Hematopoietic multipotent progenitor cell treated with erythropoietin and hydrocortisone succinate and interleukin-3 and kit ligand, for 4 days (in vitro differentiated cells): ENCODE measurements at places on chromosomes 1 and 21.
A peak's percentile ranks its signal among the peaks of the same experiment; 100 is the strongest.

GRCh38 chr21:32392299-32392879, 423 bp downstream of the URB1 start:
- peak; percentile 56 for DNase-seq

DNA sequence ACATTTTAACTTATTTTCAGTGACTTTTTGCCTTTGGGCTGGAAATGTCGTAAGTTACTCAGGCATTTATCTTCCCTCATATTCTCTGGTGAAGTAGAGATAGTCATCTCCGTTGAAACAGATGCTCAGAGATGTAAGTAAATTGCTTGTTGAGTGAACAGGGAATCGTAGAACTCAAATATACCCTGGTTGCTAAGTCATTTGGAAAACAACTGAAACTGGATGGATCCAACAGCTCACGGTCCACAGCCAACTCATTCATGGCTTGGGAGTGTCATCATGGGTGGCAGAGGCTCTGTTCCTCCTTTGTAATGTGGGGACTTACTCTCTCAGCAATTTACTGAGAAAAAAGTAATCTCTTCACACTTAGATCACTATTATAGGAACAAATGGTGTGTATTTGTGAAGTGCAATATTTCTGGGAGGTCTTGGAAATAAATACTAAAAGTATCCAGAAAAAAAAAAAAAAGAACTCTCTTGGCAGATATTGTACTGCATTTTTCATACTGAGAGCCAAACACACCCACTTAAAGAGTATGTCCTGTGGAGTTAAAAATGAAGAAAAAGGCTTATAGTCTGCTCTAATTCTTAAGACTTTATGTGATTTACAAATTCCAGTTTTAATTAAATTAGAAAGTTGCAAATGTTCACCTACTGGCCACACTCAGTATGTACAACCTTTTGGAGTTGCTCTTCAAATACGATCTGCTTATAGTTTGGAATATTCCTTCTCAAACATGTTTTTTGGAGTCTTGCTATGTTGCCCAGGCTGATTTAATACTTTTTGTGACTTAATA, 107.4 kb downstream of the LEPR start:
- peak; percentile 48 for DNase-seq

GRCh38 chr1:115679141-115679611, 37.4 kb downstream of the VANGL1 start:
- no peak for DNase-seq

- peak; percentile 23 for DNase-seq
These were observed 27.8 kb upstream of the ZNF281 start for GRCh38 chr1:200437556-200438203.

DNA sequence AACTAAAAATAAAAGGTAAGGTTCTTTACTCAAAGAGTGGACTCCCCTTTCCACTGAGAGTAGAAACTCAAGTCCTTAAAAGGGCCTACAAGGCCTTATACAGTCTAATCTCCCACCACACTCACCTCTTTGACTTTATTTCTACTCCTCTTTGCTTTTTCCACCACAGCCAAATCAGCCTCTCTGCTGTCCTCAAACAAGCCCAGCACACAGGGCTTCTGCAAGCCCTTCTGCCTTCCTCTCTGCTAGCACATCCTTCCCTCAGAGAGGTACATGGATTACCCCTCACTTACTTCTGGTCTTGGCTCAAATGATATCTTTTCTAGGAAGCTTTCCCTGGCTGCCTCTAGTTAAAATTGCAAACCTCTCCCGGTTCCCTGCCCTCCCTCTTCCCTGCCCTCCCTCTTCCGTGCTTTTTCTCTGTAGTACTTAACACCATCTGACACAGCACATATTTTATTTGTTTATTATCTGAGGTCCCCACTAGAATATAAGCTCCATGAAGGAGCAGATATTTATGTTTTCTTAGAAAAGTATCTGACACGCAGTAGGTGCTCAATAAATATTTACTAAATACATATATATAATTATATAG, 1.7 kb downstream of the LYST start:
- DNase-seq = no peak

GRCh38 chr1:5111581-5111980, 457.2 kb downstream of the AJAP1 start:
- no peak for DNase-seq

DNA sequence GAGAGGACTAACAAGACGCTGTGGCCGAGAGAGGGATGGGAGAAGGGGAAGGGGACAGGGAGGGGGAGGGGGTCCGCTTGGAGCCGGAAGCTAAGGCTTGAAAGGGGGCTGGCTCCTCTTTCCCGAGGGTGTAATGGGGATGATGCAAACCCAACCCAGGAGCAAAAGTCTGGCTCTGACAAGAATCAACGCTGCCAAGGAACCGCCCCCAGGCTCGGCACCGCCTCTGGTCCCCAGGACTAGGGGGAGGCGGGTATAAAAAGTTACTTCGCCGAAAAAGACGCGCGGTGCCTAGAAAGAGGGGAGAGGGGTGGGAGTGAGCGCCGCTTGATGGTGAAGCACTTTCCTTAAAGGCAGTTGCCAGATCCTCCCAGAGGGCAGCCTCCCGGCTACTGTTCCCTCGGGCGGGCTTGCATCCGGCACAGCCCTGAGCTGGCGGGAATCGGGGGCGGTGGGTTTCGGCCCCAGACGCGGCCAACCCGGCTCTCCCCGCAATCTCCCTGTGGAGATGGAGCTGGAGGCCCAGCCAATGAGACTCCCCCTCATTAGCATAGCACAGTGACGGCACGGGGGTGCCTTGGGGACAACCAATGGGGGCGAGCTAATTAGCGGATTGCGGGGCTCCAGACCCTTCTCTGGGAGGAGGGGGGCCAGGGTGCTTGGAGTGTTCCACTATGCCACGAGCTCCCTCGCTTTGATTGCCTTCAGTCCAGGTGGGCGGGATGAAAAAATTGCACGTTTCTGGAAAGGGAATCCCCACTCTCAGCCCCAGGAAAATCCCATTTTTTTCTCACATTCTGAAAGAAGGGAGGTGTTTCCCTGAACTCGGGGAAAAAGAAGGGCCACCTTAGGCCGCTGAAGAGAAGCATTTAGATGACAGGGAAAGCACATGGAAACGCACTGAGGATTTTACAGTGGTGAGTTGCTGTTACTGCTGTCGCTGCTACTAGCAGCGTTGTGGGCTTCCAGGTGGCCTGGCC, at the start of gene KCNT2:
KCNT2 (minus strand) TSS at position 51 of the 980 bp plus-strand sequence. CDS start 131 bp downstream, outside the sequence.
- DNase-seq = peak; percentile 58

DNA sequence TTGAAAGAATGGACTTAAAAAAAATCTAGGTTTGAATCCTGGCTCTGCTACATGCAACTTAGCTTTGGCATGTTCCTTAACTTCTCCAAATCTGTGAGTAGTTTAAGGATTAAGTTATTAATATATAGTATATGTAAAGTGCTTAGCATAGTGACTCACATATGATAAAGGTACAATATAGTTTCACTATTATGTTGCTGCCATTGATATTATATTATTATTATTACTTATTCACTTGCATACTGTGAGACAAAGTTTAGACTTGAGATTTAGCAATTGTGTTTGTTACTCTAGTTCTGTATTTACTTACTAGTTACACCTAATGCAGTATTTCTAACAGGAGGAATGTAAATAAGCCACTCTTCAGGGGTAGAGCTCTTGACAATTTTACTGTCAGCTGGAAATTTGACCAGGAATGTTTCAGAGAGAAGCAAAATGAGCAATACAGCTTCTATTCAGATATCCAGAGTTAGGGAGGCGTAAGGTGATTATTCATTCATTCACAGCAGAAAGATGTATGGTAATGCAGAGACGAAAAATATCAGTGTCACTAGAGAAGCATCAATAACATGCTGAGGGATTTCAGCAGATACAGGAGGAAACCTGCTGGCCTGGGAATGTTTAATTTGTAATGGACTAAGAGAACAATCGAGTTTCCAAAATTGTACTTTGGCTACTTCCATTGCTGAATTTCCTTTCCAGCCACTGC, 25.5 kb downstream of the RGS7 start:
- no peak for DNase-seq

DNA sequence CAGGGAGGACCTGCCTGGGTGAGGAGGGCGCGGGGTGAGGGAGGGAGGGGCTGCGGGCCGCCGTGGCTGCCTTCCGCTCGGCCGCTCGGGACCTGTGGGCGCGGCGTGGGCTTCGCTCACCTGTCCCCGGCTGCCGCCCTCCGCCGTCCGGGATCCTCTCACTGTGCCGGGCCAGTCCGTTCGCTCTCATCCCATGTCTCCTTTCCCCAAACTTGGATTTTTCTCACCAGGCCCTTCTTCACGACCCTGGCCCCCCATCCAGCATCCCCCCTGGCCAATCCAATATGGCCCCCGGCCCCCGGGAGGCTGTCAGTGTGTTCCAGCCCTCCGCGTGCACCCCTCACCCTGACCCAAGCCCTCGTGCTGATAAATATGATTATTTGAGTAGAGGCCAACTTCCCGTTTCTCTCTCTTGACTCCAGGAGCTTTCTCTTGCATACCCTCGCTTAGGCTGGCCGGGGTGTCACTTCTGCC, 362 bp downstream of the ZBTB48 start:
- DNase-seq = peak; percentile 79

DNA sequence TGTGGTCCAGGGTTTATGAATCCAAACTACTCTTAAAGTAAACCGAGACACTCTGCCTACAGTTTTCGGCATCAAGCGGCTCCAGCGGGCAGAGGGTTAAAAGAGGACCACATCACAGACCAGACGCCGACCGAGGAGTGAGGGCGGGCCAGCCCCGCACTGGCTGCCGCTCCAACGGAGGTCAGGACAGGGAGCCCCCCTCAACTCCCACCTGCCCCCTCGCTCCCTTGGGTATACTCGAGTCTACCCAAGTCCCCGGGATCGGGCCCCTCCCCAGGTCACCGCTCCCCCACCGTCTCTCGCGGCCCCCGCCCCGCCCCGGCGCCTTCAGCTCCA, 312 bp downstream of the ARNT start:
- DNase-seq = peak; percentile 76

GRCh38 chr21:38917043-38917774, 111.5 kb downstream of the ETS2 start:
- no peak for DNase-seq

DNA sequence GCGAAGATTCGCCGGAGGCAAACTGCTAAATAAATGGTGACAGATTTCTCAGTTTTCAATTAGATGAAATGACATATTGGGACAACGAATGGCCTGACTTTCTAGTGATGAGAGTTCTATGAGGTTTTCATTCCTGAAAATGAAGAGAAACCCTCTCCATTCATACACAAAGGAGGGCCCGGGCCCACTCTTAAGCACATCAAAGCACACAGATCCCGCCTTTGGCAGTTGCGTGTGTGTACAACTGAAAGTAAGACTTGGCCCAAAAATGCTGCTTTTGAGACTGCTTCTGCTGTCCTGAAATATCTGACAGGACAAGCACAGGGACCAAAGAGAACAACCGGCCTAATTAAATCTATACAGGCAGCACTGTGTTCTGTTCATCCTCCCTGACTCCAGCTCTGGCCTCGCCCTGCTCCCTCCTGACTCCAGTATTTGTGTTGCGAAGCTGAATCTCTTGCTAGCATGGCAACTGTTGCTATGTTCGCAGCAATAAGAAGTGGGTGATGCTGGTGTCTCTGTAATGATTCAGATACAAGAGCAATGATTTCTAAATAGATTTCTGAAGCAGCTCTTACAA, 7.4 kb downstream of the LRRC53 start:
- DNase-seq = no peak

- DNase-seq = no peak
These were observed 15.8 kb upstream of the RNF223 start for GRCh38 chr1:1089731-1090423.

- no peak for DNase-seq
These were observed 151.1 kb downstream of the LYPLAL1 start for GRCh38 chr1:219324629-219325367.

DNA sequence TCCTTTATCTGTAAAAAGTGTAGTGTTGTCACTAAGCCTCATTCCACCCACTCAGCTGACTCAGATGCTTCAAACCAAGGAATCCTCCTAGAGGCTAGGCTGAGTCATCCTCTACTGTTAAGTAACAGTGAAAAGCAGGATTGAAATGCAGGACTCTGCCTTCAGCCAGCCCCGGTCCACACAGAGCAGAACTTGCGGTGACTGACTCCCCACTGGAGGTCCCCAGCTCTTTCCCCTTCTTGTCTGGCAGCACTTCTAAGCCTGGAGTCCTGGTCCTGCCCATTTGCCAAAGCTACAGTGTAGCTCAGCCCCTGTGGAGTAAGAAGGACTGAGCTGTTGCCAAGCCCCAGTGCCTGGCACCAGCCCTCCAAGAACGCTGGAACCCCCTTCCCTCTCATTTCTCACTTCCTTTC, 1.7 kb downstream of the RAB7B start:
- peak; percentile 72 for DNase-seq

DNA sequence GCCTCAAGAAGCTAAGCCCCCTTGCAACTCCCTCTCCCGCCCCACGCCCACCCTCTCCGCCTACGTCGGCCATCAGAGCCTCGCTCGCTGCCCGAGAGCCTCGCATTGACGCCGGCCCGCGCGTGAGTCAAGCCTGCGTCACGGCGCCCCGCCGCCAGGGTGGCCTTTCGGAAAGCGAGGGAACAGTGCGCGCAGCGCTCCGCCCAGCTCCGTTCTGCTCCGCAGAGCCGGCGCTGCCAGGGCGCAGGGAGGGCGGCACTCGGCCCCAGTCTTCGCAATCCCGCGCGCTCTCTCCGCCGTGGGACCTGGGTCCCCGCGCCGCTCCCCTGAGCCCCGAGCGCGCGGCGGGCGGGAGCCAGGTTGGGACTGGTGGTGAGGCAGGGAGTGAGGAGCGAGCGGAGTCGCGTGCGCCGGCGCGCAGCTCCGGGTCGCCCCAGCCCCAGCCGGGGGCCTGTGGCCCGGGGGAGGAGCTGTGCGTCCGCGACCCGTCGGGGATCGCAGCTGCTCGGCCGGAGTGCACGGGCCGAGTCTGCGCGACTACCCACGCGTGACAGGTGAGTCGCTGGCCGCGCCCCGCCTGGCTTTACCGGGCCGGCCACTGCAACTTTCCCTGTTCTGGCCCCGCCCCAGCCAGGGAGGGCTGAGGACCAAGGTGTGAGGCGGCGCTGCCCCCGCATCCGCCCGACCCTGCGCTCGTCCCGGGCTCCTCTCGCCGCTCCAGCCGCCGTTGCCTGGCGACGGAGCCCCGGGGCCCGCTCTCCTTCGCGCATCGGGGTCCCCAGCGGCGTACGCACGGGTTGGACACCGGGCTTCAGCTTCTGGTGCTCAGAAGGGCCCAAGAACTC, at the start of gene SLC6A17:
SLC6A17 (plus strand) TSS at position 165 of the 845 bp plus-strand sequence. CDS start 16,436 bp downstream, outside the sequence.
- peak; percentile 57 for DNase-seq

DNA sequence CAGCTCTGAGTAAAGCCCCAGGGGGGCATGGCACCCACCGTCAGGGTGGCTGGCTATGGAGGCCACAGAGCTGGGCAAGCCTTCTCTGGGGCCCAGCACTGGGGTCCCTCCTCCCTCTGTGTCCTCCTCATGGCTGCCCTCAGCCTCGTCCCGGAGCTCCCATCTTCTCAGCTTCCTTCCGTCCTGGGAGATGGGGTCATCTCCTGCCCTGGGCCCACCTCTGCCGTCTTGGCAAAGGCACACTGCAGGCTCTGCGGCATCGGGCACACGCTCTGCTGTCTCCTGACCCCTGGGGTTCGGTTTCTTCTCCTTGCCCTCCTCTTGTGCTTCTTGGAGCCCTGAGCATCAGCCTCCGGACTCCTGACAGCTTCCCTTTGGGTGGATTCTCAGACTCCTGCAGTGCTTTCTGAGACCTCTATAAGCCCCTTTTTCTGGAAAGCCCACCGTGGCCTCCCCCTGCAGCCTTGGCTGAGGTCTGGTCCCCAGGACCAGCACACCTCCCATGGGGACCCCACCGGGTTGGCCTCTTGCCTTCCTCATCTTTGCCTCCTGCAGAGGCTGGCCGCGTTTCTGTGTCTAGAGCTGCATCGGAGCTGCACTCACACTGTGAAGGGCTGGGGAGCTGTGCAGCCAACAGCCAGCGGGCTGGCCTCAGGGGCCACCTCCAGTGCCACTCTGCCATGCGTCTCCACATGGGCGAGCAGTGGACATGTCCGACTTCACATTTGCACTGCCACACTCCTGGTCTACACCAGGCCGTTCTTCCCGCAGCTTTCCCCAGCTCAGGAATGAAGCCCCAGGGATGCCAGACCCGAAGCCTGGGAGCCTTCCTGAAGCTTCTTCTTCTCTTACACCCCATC, 11.6 kb downstream of the UMODL1 start:
- no peak for DNase-seq
